ENCODE measurements at places on chromosomes 6 and 20. TPM values are rescaled to one million over a fixed set of nuclear protein-coding genes. Genes with fewer than 3 reads are reported as not detected.

Gene MOXD1
- total RNA-seq: not detected

Gene KIF25
- not detected for total RNA-seq

Gene BHLHE23
- not detected for total RNA-seq

Gene KHDRBS2
- not detected for total RNA-seq

Gene SLPI
- not detected for total RNA-seq

Gene NCOA6
- 15.7 TPM for total RNA-seq

Gene PDE7B
- 0.58 TPM for total RNA-seq

Gene CCR6
- total RNA-seq: 0.23 TPM

Gene TAAR9
- not detected for total RNA-seq

Gene DIDO1
- 45.9 TPM for total RNA-seq

Gene SHLD1
- total RNA-seq: 6.9 TPM

Gene OXT
- total RNA-seq: not detected

Gene CAP2
- not detected for total RNA-seq

Gene SIGLEC1
- not detected for total RNA-seq

Gene SMLR1
- not detected for total RNA-seq

Gene BCAS1
- total RNA-seq: not detected

Gene BTN3A1
- 32.7 TPM for total RNA-seq

Gene MYBL2
- total RNA-seq: 96.4 TPM
